ENCODE measurements at places on chromosomes 16 and 17.

DNA sequence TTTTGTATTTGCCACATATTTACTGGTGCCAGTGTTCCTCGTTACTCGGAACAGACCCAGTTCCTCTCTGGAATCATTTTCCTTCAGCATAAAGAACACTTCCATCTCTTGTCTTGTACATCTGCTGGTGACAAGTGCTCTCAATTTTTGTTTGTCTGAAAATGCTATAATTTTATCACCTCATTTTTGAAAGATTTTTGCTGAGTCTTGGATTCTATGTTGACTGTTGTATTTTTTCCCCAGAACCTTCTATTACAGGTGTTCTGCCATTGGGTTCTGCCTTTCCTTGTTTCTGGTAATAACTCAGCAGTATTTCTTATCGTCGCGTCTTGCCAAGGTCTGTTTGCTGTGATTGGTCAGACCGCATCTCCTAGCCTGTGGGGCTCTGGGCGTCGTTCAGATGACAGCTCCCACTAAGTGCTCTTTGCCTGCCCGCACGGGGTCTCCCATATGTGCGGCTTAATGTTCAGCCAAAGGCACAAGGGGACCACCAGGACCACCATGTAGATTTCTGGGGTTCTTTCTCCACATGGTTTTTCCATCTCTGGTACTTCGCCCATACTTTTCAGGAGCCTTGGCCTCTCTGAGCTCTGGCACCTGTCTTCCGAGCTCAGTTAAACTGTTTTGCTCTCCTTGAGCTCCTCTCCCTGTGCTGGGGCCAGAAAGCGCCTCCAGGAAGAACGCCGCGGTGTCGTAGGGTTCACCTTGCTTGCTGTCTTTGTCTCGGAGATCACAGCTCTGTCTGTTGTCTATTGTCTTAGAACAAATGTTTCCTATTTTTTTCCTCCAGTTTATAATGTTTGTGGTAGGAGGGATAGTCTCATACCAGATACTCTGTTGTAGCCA lies 80.0 kb downstream of the METRNL start:
- no peak for DNase-seq

DNA sequence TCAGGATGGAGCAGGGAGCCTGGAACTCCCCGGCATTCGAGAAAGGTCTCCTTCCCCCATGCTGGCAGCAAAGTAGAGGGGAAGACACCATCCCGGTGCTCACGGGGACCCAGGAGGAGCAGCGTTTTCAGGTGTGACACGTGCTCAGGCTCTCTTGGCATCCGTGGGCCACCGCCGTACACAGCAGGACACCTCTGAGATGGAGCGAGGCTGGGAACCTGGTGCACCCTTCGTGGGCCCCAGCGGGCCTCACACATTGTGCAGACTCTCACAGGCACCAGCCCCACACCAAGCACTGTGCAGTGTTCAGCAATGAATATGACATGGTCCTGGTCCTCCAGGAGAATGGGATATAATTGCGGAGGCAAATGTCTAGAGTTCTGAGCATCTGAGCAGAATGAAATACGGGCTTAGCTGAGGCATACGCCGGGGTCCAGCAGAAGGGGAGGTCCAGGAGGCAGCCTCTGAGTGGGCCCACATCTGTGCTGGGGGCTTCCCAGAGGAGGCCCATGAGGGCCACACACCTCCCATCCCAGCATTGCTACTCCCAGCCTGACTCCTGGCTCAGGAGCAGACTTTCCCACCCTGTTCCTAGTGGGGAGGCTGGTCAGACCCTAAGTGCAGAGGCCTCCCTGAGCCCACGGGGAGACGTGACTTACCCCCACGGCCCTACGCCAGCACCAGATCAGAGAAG lies 72.6 kb downstream of the ABR start:
- DNase-seq: no peak

GRCh38 chr16:69769404-69769803 lies 7.3 kb downstream of the WWP2 start:
- no peak for DNase-seq

DNA sequence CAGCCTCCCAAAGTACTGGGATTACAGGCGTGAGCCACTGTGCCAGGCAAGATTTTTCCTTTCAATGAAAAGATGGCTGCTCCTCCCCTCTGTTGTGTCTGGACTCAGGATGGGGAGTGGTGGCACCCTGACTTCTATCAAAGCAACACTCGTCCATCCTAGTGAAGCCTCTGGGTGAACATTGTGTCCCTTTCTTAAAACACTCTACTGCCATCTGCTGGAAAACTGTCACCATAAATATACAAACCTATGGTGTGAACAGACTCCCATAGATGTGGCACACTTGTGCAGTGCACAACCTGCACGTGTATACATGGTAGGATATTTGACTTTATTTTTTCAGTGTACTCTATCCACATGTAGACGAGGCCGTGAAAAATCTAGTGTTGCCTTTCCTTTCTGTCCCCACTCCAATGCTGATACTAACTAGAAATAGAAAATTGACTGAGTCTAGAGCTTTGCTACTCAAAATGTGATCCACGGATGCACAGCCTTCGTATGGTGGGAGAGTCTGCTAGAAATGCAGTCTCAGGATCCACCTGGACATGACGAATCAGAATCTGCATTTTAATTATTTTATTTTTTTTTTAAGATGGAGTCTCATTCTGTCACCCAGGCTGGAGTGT lies 55.9 kb upstream of the PLCG2 start:
- peak; percentile 55 for DNase-seq

GRCh38 chr16:79082970-79083369 lies 517.6 kb downstream of the MAF start:
- DNase-seq: no peak

DNA sequence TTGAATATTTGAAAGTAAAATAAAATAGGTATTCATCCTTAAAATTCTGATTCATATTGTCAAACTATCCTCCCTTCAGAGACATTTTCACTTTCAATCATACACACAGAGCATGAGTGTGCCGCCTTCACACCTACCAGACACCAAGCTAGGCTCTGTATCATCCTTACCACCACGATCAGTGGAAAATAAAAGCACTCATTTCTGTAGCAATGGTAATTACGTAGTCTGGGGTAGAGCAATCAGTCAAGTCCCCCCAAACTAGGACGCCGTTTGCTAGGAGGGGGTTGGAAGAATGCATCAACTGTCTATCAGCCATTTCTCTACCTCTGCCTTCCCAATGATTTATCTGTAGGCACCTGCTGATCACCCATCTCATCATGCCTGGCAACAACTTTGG lies 84.6 kb upstream of the GRIN2A start:
- no peak for DNase-seq

GRCh38 chr17:62017912-62018311 lies 47.2 kb downstream of the MED13 start:
- DNase-seq: no peak

DNA sequence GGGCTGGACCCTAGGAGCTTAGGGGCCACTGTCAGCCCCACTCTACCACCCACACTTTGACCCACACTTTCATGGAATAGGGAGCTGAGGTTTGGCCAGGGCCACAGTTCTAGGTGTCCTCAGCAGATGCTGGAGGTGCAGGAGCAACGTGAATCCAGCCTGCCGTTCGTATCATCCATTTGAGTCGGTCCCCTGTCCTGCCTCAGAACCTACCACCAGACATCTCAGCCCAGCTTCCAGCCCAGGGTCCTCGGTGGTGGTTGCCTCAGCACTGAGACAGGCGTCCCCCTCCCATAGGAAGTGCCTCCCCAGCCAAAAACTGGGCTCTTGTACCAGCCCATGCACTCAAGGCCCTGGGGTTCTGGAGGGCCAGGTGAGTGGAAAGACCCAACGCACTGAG lies 359 bp upstream of the ITGAE start:
- no peak for DNase-seq

GRCh38 chr16:86727632-86728031 lies 149.3 kb downstream of the FOXL1 start:
- DNase-seq: no peak

GRCh38 chr17:63916566-63917185 lies 2.0 kb downstream of the GH1 start:
- no peak for DNase-seq

- DNase-seq: no peak
These were observed 58.5 kb downstream of the TBC1D16 start for GRCh38 chr17:79977161-79977631.

- DNase-seq: no peak
These were observed 9.6 kb downstream of the PIK3R6 start for GRCh38 chr17:8857919-8858318.

DNA sequence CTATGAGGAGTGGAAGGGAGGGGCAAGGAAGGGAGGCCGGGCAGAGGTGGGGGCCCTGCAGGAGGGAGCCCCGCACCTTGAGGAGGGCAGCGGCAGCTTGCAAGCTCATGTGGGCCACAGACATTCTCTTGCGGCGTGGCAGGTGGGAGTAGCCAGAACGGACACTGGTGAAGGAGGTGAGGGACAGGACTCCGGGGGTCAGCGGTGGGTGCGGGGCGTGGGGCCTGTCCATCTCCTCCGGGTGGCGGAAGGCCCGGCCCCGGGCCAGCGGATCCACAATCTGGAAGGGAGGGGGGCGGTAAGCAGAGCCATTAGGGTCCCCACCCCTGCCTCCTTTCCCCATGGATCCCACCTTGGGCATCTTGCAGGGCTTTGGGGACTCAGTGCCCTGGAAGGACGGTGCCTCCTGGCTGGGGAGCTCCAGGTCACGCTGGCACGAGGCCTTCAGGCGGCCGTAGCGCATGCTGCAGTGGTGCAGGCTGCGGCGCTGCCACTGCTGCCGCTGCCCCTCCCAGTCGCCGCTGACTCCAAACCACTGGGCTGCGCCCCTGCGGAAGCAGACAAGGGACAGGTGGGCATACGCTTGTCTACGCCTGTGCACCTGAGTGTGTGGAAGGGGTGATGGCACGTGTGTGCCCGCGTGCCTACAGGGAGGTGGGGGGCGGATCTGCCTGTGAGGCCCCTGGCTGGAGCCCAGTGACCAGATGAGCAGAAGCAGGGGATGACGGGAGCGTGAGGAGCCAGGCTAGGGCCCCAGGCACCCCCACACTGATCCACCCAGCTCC lies 11.5 kb downstream of the AANAT start:
- no peak for DNase-seq

- DNase-seq: no peak
These were observed 3.5 kb upstream of the KATNB1 start for GRCh38 chr16:57732037-57732436.

GRCh38 chr17:71681427-71682173 lies 439.2 kb upstream of the SOX9 start:
- no peak for DNase-seq

GRCh38 chr17:44076716-44077594 lies 6.4 kb downstream of the G6PC3 start:
- no peak for DNase-seq

DNA sequence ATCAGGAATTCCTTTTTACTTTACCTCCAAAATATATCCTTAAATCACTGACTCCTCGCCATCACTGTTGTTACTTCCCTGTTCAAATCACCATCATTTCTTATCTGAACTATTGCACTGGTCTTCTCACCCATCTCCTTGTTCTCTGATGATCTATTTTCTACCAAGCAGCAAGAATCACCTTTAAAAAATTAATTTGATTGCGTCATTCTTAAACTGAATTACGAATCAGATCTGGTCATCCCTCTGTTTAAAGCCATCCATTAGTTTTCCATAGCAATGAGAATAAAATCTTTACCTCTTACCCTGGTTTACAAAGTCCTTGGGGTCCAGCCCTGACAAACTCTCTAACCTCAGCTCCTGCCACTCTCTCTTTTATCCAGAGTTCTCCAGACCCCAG lies 14.6 kb downstream of the PCTP start:
- DNase-seq: no peak

DNA sequence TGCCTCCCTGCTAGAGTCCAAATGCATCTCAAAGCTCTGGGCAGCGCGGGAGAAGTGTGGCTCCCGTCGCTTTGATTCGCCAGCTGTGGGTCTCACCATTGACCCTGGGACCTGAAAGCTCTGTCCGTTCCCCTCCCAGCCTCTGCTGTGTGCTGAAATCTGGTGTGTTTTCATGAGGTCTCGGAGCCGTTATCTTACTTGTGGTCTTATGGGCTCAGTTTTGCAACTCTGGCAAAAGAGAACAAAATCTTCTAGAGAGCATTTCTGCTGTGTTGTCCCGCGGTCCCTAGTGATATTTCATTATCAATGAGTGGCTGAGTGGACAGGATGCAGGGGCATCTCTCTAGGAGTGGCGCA lies 13.3 kb downstream of the CRISPLD2 start:
- DNase-seq: no peak

DNA sequence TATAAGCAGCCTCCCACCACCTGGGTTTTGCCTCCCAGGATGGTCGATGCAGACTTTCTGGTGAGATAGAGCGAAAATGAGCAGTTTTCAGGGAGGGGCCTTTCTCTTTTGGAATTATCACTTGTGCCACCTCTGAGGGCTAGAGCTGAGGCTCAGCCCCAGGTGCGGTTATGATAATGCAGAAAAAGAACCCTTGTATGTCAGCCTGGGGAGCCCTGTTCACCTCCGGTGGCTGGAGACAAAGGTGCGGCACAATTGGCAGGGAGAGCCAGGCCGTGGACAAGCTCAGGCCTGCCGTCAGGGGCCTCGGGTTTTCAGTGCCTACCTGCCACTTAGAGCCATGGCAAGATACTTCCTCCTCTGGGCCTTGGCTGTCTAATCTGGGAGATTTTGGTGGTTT lies 4.4 kb downstream of the SCPEP1 start:
- DNase-seq: peak; percentile 77

- DNase-seq: peak; percentile 77
These were observed 4.8 kb downstream of the ATP2A3 start for GRCh38 chr17:3959295-3959899.

DNA sequence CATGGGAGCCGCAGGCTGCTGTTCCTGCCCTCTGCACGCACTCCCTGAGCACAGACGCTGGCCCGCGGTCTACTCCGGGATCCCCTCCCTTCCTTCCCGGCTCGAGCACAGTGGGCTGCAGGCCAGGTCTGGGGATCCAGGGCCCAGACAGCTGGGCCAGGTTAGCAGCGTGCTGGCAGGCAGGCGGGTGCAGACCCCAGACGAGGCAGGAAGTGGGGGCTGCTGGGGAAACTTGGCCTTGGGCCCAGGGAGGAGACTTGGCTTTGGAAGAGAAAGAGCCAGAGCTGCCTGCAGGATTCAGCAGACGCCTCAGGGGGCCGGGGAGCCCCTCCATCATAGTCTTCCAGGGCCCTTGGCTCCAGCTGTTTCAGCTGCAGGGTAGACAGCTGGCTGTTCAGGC lies 30.2 kb upstream of the ABCC3 start:
- DNase-seq: peak; percentile 89

- no peak for DNase-seq
These were observed 79.0 kb downstream of the PITPNC1 start for GRCh38 chr17:67456103-67456502.
